ENCODE measurements at places on chromosomes 3 and 15.

- no peak for DNase-seq
Observed at GRCh38 chr15:89072277-89072869, 15.9 kb upstream of the ABHD2 start.

GRCh38 chr3:10841100-10841499, 25.1 kb downstream of the SLC6A11 start:
- DNase-seq: no peak

DNA sequence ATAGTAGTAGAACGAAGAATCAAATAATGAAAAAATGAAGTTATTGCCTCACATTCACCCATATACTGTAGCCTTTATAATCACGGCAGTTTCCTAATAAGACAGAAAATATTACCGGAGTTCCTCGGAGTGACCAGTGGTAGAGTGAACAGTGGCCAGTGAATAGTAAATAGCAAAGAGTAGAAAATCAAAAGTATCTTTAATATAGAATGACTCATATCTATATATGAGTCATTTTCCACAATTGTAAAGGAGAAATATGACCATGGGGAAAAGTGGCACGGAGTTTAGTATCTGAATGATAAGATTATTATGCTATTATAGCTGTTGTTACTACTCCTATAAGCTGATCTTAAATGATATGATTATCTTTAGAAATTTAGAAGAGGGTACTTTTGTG, 38.5 kb downstream of the ZBTB20 start:
- no peak for DNase-seq

- no peak for DNase-seq
Observed at GRCh38 chr3:18868911-18869689, 279.2 kb upstream of the KCNH8 start.

GRCh38 chr3:188106006-188106405, 48.0 kb upstream of the LPP start:
- no peak for DNase-seq

All from NCI-H187 treated with DMSO at 0.1 percent for 48 hours (cell line).